ENCODE measurements at places on chromosomes 3 and 15. TPM values are rescaled to one million over a fixed set of nuclear protein-coding genes. Genes with fewer than 3 reads are reported as not detected.

The NR2E3 gene
- 0.30 TPM for total RNA-seq

The STAC gene
- 4.5 TPM for total RNA-seq

The CYP8B1 gene
- total RNA-seq, result not detected

The RHOV gene
- total RNA-seq, result 1.7 TPM

The TMIE gene
- total RNA-seq, result 1.5 TPM

The HESX1 gene
- 2.7 TPM for total RNA-seq

The RASL12 gene
- 18.8 TPM for total RNA-seq

The EEF1AKMT4 gene
- 1.9 TPM for total RNA-seq

The ZNF501 gene
- 15.9 TPM for total RNA-seq

The CELF6 gene
- 8.5 TPM for total RNA-seq

The INAFM2 gene
- total RNA-seq, result 20.6 TPM

The CYP11A1 gene
- 1.9 TPM for total RNA-seq

The AP3B2 gene
- 36.4 TPM for total RNA-seq

The LIPH gene
- total RNA-seq, result 0.61 TPM

The PTH1R gene
- total RNA-seq, result 7.8 TPM

The ARL14 gene
- total RNA-seq, result not detected

The LDHAL6B gene
- not detected for total RNA-seq

The GXYLT2 gene
- total RNA-seq, result 30.9 TPM

The FBLN2 gene
- total RNA-seq, result 35.2 TPM

The ACTRT3 gene
- 6.0 TPM for total RNA-seq

The CHL1 gene
- 110 TPM for total RNA-seq

The WDR82 gene
- total RNA-seq, result 123 TPM

The NANOGP8 gene
- not detected for total RNA-seq

The SLC12A1 gene
- total RNA-seq, result 5.6 TPM

The NR1I2 gene
- 0.50 TPM for total RNA-seq

The GRIP2 gene
- total RNA-seq, result 8.4 TPM

The RPLP1 gene
- 43.6 TPM for total RNA-seq

The C3orf85 gene
- total RNA-seq, result not detected

The ATP6V1A gene
- total RNA-seq, result 87.1 TPM

The ATP8B4 gene
- 7.3 TPM for total RNA-seq

The NSMCE3 gene
- total RNA-seq, result 10.1 TPM

The LRRIQ4 gene
- total RNA-seq, result 0.28 TPM

The NAALADL2 gene
- total RNA-seq, result 19.1 TPM

The SH2D7 gene
- total RNA-seq, result not detected

The ACP3 gene
- total RNA-seq, result 1.5 TPM

The DNAH12 gene
- total RNA-seq, result 2.8 TPM

The SV2B gene
- 31.0 TPM for total RNA-seq

The ZNF80 gene
- not detected for total RNA-seq

The NTRK3 gene
- total RNA-seq, result 62.7 TPM

The PRR20G gene
- not detected for total RNA-seq

The MITF gene
- total RNA-seq, result 11.7 TPM

Measured in spinal cord (tissue), 10 donors.